ENCODE measurements at places on chromosomes 4 and X.

DNA sequence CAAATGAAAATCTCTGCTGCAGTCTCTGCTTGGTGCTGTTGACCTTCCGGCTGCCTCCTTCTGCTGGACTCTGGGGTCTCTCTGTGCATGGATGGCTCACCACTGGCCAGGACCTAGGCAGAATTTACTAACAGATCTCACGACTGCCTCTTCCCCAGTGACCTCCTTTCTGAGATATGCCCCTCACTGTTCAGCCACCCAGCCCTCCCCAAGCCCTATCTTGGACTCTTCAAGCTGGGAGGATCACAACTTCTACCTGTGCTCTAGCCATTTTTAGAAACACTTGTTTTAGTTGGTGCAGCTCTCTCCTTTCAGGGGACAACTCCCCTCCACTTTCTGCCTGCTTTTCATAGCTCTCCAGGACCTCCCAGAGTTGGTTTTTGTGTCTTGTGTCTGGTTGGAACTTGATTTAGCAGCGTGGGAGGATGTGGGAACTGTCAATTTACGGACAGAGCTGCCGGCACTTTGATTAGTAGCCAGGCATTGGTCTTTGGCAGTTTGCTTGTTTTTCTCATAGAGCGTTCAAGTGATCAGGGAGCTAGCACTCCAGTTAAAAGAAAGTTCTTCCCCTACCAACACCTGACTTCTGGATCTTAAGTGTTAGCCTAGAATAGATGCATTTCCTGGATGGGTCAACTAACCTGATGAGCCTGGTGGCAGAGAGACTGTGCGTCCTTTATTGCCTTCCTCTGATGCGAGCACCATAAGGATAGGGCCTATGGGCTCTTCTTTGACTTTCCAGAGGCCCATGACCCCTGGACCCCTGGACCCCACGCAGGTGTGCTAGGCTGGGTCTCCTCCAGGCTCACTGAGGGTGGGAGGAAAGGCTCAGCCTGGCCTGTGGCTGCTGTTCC is 6.5 kb downstream of the RGS12 start:
- DNase-seq: no peak

DNA sequence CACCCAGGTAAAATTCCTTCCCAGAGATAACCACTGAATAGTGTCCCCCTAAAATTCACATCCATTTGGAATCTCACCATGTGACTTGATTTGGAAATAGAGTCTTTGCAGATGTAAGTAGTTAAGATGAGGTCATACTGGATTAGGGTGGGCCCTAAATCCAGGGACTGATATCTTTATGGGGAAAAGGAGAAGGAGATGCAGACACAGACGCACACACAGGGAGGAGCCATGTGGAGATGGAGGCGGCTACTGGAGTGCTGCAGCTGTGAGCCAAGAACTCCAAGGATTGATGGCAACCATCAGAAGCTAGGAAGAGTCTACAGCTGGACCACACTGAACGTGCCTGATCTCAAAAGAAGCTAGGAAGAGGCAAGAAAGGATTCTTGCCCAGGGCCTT is 96.6 kb upstream of the SRD5A3 start:
- DNase-seq: no peak

GRCh38 chrX:8349816-8350544 is 114.7 kb upstream of the VCX3B start:
- no peak for DNase-seq

- no peak for DNase-seq
Measured at GRCh38 chrX:40394302-40394701, 186.5 kb upstream of the ATP6AP2 start.

DNA sequence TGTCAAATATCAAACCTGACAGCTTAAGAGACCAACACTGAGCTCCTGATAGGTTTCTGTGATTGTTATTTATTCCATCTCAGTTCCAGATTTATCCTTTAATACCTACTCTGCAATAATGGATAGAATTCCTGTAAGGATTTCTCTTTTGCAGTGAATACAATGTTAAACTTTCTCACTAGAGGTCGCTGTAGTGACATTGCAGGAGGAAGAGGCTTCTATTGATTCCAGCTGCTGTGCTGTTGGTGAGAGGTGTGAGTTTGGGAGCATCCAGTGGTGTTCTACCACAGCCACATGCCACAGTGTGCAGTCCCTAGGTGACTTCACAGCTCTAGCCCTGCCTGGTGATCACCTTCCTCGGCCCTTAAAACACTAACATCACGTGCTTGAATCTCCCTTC is 34.6 kb upstream of the DCAF8L2 start:
- no peak for DNase-seq

- no peak for DNase-seq
Measured at GRCh38 chr4:158203436-158203835, 6.8 kb upstream of the TMEM144 start.

GRCh38 chr4:113153529-113154101 is 104.2 kb downstream of the ANK2 start:
- no peak for DNase-seq

- DNase-seq: no peak
Measured at GRCh38 chrX:53678667-53679066, 7.9 kb downstream of the HUWE1 start.

DNA sequence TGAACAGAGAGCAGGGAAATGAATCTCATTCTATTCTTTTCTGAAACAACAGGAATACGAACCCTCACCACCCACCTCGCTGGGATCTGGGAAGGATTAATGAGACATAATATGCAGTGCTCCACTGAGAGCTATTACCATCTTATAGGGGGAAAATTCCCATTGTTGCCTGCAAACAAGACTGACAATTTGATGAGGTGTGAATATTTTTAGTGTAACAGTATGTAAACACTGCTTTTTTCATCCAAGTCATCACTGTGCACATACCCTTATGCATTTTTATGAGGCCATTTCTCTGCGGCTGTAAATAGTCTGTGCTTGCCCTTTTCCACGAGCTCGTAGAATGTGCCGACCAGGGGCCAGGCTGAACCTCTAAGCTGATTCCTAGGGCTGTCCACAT is 285.6 kb upstream of the CPEB2 start:
- no peak for DNase-seq

DNA sequence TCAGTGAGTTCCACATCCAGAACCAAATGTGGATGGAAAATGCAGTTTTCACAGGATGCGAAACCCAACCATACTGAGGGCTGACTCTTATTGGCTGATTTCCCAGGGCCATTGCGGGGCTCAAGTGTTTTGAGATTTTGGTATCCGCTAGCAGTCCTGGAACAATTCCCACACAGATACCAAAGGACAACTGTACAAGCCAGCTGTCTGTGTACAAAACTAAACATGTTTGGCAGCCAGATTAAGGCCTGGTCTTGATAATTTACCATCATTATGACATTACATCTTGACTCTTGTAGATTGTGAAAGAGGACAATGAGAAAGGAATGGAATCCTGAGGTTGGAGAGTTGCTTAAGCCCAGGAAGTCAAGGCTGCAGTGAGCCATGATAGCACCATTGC is 121.9 kb downstream of the DKK2 start:
- DNase-seq: peak; percentile 13

GRCh38 chr4:74840936-74841509 is 46.7 kb upstream of the BTC start:
- DNase-seq: no peak

GRCh38 chr4:188299161-188299560 is 159.9 kb downstream of the TRIML1 start:
- no peak for DNase-seq

- no peak for DNase-seq
Measured at GRCh38 chr4:77204621-77205020, 47.6 kb downstream of the CCNG2 start.

DNA sequence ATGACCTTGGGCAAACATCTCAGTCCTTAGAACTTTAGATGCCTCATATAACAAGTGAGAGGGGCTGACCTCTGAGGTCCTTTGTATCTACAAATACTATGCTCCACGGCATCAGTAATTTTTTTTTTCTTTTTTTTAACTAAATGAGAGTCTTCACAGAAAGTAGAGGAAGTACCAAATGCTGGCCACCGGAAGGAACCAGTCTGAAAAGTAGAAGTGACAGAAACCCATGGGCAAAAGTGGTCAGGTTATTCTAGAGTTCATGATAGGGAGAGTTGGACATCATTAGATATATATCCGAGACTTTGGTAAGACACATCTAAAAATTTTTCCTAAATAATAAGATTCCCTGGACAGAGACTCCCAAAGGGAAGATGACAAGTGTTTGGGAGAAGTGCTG is 53.7 kb downstream of the COQ2 start:
- no peak for DNase-seq

DNA sequence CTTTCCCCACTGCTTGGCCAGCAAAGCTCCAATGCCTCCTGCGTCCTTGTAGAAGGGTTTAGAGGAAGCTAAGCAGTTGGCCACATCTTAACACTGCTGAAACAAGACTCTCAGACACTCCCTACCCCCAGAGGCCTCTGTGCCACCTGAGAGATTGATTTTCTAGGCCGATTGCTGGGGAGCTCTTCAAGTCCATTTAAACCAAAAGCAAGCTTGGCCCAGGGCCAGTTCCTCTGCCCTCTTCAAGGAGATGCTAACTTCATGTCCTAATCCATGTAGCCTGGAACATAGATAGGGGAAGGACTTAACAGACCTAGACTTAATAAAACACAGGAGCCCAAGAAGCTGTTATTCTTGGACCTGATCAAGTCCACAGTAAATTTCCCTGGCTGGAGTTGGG is 27.2 kb upstream of the FMR1NB start:
- DNase-seq: peak; percentile 1

- no peak for DNase-seq
Measured at GRCh38 chr4:24799544-24800324, 4.4 kb downstream of the SOD3 start.

GRCh38 chrX:103941201-103941975 is 21.0 kb upstream of the TMSB15B start:
- DNase-seq: no peak

DNA sequence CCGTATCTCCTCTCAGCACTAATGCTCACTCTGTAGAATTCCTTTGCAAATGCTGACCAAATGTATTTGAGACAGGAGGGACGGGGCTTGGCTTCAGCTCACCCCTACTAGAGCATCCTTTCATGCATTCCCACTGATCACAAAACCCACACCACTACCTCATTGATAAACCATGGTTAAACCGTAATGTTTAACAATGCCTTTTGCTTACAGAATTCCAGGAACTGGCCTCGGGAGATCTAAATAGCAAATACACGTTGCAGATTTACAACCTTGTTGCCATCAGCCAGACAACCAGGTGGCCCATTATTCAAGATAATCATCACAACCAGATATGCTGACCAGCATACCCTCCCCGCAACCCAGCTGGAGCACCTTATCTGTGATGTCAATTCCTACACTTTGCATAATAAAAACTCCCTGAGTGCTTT is 391.9 kb downstream of the KCTD8 start:
- DNase-seq: no peak

GRCh38 chr4:53981567-53981966 is 82.8 kb downstream of the CHIC2 start:
- DNase-seq: no peak

- peak; percentile 17 for DNase-seq
Measured at GRCh38 chrX:13428053-13428786, 108.4 kb upstream of the ATXN3L start.

- no peak for DNase-seq
Measured at GRCh38 chrX:19687395-19687794, 172.1 kb upstream of the MAP3K15 start.

GRCh38 chr4:182380771-182381181 is 137.6 kb downstream of the TENM3 start:
- no peak for DNase-seq

- DNase-seq: no peak
Measured at GRCh38 chr4:176150704-176151103, 44.7 kb downstream of the SPATA4 start.

GRCh38 chr4:6031846-6032245 is 13.6 kb upstream of the C4orf50 start:
- peak; percentile 9 for DNase-seq

GRCh38 chrX:29992083-29992482 is 223.3 kb upstream of the MAGEB2 start:
- DNase-seq: no peak

DNA sequence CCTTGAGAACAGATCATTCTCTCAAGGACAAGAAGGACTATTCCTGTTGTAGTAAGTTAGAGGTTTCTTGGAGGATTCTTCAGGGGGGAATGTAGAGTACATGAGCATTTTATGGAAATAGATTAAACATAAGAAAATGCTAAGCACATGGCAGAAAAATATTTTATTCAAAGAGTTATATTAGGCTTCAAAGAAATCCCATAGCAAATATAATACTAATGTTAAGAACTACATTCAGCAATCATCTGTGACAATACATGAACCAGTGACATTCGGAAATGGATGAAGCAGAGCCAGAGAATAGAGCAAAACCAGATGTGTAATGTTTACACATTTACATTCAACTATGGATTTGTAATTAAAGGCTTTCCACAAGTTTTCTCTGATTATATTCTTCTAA is 288.6 kb downstream of the NAF1 start:
- no peak for DNase-seq

- DNase-seq: peak; percentile 7
Measured at GRCh38 chrX:22159071-22159470, 113.6 kb upstream of the CBLL2 start.

- no peak for DNase-seq
Measured at GRCh38 chrX:121754301-121754700, 706.9 kb downstream of the GLUD2 start.

- no peak for DNase-seq
Measured at GRCh38 chr4:3611778-3612177, 79.6 kb upstream of the LRPAP1 start.

DNA sequence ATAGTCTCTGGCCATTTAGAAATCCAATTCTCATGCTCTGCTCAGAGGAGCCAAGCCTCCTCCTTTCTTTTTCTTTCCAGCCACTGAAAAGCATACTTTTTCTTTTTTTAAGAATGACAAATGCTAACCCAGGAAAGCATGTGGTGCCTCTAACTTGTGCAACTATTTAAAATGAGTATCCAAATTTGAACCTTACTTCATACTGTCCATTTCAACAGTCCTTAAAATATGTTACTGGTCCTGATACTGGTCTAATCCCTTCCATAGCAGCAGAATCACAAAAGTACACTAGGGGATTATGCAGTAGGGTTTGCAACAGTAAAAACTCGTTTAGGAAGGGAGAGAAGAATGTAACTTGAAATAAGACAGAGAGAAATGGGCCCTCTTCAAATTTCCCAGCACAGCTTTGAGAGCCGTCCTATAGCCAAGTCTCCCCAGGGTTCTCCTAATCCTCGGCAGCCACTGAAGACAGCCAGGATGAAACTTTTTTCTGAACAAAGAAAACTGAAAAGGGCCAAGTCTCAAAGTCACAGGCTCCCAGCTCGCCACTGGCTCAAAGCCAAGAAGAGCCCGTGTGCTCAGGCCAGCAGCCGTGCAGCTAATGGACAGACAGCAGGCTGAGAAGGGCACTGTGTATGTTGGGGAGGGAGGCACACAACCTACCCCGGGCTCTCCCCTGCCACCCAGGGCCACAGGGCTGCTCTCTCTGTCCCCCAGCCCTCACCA is 39.5 kb downstream of the GPC4 start:
- DNase-seq: peak; percentile 5

- no peak for DNase-seq
Measured at GRCh38 chr4:24630937-24631336, 46.6 kb upstream of the DHX15 start.

DNA sequence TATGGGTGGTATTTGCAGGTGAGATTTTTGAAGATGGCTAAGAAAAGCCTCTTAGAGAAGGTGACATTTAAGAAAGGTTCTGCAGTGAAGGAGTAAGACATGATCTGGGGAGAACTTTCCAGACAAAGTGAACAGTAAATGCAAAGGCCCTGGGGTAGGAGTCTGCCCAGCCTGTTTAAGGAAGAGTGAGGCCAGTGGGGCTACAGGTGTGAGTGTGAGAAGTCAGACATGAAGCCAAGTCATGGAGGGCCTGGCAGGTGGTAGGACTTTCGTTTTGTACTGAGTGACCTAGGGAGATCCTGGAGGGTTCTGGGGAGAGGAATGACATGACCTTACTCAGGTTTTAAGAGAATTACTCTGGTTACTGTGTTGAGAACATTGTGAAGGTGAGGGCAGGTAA is 21.5 kb downstream of the COQ2 start:
- no peak for DNase-seq

Data from NCI-H446 (cell line).